ENCODE measurements at places on chromosomes 16 and 17.

GRCh38 chr17:82876602-82877379, 37.0 kb upstream of the ZNF750 start:
- DNase-seq, result peak; percentile 93
- H3K27me3 ChIP-seq, result no peaks in the 10 kb centered on the region
- H3K27ac ChIP-seq, result peak overlapping the region; percentile 75
- H3K4me1 ChIP-seq, result peaks cover 74% of the 10 kb centered on the region
- no peak overlapping the region for H3K4me3 ChIP-seq

DNA sequence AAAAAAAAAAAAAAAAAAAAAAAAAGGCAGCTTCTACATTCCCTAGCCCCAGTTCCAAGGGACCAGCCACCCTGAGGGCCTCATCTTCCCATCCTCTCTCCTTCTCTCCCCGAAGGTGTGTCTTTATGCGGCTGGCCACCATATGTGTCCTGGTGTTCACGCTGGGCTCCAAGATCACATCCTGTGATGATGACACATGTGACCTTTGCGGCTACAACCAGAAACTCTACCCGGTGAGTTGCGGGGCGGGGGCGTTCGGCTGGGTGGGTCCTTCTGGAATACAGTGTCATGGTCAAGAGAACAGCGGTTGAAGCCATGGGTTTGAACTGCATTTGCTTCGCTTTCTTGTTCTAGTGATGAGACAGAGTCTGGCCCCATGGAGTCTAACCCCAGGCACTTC, 22.6 kb upstream of the COQ7 start:
- no peak for DNase-seq
- H3K4me3 ChIP-seq, result no peak overlapping the region
- H3K27ac ChIP-seq, result no peak overlapping the region

GRCh38 chr17:33435721-33436301, 142.7 kb upstream of the ASIC2 start:
- H3K4me1 ChIP-seq, result no peaks in the 10 kb centered on the region
- DNase-seq, result no peak
- no peaks in the 10 kb centered on the region for H3K36me3 ChIP-seq
- H3K27me3 ChIP-seq, result no peaks in the 10 kb centered on the region
- no peak overlapping the region for H3K27ac ChIP-seq

DNA sequence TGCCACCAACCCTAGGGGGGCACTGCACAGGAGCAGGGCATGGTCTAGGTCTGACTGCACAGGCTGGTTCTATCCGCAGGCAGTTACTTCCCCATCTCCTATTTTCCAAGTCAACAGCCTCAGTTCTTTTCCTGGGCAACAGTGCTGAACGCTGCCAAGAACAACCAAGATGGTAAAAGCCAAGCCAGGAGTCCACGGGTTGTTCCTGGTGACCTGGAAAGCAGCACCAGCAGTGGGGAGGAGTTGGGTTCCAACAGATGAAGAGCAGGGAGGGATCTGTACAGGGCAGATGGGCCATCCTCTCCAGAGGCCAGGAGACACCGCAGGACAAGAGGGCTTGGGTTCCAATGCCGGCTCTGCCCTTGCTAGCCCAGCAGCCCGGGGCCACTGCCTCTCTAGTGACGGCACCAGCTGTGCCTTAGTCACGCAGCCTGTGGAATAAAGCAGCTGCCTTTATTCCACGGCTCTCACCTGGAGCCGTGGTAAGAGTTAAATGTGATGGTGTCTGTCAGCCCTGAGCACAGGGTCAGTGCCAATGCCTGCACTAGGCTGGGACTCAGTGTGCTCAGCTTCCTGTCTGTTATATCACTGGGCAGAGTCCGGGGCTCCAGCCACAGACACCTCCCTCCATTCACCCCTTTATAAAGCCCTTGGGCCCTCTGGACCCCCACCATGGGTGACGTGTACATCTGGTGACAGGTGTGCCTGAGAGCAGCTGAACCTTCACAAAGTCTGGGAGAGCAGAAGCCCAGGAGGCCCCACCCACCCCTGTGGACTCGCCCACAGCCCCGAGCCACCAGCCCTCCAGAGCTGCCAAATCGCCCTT, 44.9 kb downstream of the MARF1 start:
- no peaks in the 10 kb centered on the region for H3K4me1 ChIP-seq
- H3K36me3 ChIP-seq, result peaks cover 48% of the 10 kb centered on the region
- no peak overlapping the region for H3K4me3 ChIP-seq
- no peak for DNase-seq
- no peak overlapping the region for H3K27ac ChIP-seq

DNA sequence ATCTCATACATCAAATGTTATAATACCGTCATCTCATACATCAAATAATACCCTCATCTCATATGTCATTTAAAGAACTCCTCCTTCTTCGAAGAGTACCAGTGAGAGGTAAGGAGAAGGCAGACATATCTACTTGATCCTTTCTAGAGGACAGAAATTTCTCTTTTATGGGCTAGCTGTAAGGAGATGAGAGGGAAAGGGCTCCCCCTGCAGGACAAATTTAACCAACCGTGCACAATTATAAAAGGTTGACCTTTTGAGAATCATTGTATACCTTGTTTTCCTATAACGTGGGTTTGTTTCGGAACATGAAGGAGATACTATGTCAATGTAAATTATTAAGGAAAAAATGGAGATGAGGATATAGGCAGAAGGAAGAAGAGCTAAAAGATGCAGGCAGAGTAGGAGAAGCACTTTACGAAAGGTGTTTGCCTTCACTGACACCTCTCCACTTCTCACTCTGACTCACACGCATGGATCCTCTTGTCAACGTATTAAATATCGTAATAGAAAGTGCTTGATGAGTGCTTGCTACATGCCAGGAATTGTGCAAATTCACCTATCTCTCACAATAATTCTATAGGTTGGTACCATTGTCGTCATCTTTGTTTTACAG, 465.9 kb upstream of the ERCC4 start:
- H3K4me1 ChIP-seq, result no peaks in the 10 kb centered on the region
- H3K27ac ChIP-seq, result no peak overlapping the region
- no peak overlapping the region for H3K4me3 ChIP-seq

- peaks cover 7% of the 10 kb centered on the region for H3K4me1 ChIP-seq
- no peaks in the 10 kb centered on the region for H3K27me3 ChIP-seq
- no peaks in the 10 kb centered on the region for H3K36me3 ChIP-seq
- H3K4me3 ChIP-seq, result no peak overlapping the region
- no peak for DNase-seq
Observed at GRCh38 chr17:57560319-57560705, 184.8 kb downstream of the CCDC182 start.

DNA sequence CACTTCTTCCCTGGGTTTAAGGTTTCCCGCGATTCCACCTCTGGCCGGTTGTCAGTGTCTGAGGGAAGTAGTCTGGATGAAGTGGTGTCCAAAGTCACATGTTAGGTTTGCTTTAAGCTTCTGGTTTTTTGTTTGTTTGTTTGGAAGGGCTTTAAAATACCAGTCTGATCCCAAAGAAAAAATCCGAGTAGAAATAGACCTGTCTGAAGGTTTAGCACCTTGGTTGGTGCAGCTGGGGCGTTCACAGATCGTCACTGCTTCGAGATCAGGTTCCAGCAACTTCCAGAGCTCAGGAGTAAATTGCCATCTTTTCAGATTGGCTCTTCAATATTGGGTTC, 567 bp downstream of the TMEM97 start:
- peaks cover 27% of the 10 kb centered on the region for H3K4me1 ChIP-seq
- H3K27me3 ChIP-seq, result no peaks in the 10 kb centered on the region
- H3K4me3 ChIP-seq, result peak overlapping the region; percentile 84
- H3K36me3 ChIP-seq, result no peaks in the 10 kb centered on the region
- peak overlapping the region; percentile 85 for H3K27ac ChIP-seq
- DNase-seq, result no peak

- no peaks in the 10 kb centered on the region for H3K4me1 ChIP-seq
- H3K27ac ChIP-seq, result no peak overlapping the region
- DNase-seq, result peak; percentile 35
Observed at GRCh38 chr17:75102385-75102821, 7.4 kb upstream of the ARMC7 start.

- H3K27ac ChIP-seq, result no peak overlapping the region
- H3K4me3 ChIP-seq, result no peak overlapping the region
- H3K4me1 ChIP-seq, result no peaks in the 10 kb centered on the region
- H3K27me3 ChIP-seq, result no peaks in the 10 kb centered on the region
- DNase-seq, result no peak
Observed at GRCh38 chr17:9702914-9703780, 57.8 kb downstream of the USP43 start.

GRCh38 chr17:31400481-31400950, 9.0 kb downstream of the RAB11FIP4 start:
- no peak overlapping the region for H3K27ac ChIP-seq
- no peak overlapping the region for H3K4me3 ChIP-seq
- no peaks in the 10 kb centered on the region for H3K27me3 ChIP-seq
- DNase-seq, result no peak
- H3K36me3 ChIP-seq, result no peaks in the 10 kb centered on the region

DNA sequence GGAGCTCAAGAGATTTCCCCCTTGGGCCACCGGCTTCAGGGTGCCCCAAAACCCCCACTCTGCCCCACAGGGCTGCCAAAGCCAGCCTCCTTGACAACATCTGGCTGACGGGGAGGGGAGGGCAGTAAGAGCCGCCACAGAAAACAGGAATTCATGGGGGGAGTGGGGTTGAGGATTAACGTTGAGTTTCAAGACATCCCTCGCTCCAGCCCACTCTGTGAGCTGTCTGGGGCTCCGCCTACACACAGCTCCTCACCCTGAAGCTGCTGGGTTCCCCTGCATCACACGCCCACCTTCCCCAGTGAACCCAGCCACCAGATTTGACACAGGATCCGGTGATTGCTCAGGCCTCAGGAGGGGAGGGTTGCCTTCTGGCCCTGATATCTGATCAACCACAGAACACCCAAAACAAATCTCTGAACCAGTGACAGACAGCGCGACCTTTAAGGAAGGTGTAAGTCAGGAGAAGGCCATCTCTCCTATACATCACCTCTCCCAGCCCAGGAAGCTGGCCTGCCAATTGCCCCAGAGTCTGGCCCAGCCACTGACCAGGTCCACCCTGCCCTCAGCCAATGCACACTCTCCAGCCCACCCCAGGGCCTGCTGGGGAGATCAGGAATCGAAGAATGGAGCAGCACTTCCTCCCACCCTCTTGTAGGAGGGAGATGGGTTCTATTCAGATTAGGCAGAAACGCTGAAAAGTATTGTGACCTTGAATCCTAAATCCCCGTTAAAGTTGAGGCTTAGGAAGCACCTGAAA, 132.1 kb downstream of the CLEC16A start:
- H3K4me1 ChIP-seq, result peaks cover 54% of the 10 kb centered on the region
- H3K27me3 ChIP-seq, result no peaks in the 10 kb centered on the region
- no peaks in the 10 kb centered on the region for H3K36me3 ChIP-seq
- DNase-seq, result peak; percentile 42
- H3K4me3 ChIP-seq, result no peak overlapping the region
- H3K27ac ChIP-seq, result no peak overlapping the region

GRCh38 chr17:78719630-78720298, 62.3 kb downstream of the CYTH1 start:
- DNase-seq, result no peak
- H3K36me3 ChIP-seq, result no peaks in the 10 kb centered on the region
- peaks cover 100% of the 10 kb centered on the region for H3K4me1 ChIP-seq
- no peak overlapping the region for H3K4me3 ChIP-seq

GRCh38 chr17:6683081-6683684, 30.0 kb downstream of the SLC13A5 start:
- peak; percentile 79 for DNase-seq
- H3K27ac ChIP-seq, result no peak overlapping the region
- no peaks in the 10 kb centered on the region for H3K36me3 ChIP-seq
- peaks cover 58% of the 10 kb centered on the region for H3K27me3 ChIP-seq
- H3K4me1 ChIP-seq, result peaks cover 11% of the 10 kb centered on the region
- no peak overlapping the region for H3K4me3 ChIP-seq

DNA sequence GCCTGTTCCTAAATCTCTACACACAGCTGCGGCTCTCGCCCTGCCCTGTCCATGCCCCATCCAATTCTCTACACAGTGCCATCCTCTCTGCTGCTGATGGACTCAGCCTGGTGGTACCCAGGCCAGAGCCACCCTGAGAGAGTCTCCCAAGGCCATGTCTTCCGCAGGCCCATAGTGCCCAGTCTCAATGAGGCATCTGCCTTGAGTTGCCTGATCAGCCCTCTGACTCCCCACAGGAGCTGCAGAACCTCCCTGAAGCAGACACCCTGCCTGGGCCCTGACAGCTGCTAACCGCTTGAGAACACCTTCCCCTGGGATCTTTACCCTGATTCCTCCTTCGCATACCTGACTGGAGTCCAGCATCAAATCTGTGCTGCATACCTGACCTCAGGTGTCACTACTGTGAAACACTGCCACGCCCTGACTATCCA, 13.3 kb downstream of the TSPOAP1 start:
- H3K4me3 ChIP-seq, result no peak overlapping the region
- no peaks in the 10 kb centered on the region for H3K27me3 ChIP-seq
- no peak overlapping the region for H3K27ac ChIP-seq
- DNase-seq, result peak; percentile 5

- no peaks in the 10 kb centered on the region for H3K4me1 ChIP-seq
- DNase-seq, result no peak
- no peaks in the 10 kb centered on the region for H3K27me3 ChIP-seq
- H3K27ac ChIP-seq, result no peak overlapping the region
- H3K36me3 ChIP-seq, result no peaks in the 10 kb centered on the region
Observed at GRCh38 chr16:60949800-60950199, 1086.4 kb downstream of the CDH8 start.

DNA sequence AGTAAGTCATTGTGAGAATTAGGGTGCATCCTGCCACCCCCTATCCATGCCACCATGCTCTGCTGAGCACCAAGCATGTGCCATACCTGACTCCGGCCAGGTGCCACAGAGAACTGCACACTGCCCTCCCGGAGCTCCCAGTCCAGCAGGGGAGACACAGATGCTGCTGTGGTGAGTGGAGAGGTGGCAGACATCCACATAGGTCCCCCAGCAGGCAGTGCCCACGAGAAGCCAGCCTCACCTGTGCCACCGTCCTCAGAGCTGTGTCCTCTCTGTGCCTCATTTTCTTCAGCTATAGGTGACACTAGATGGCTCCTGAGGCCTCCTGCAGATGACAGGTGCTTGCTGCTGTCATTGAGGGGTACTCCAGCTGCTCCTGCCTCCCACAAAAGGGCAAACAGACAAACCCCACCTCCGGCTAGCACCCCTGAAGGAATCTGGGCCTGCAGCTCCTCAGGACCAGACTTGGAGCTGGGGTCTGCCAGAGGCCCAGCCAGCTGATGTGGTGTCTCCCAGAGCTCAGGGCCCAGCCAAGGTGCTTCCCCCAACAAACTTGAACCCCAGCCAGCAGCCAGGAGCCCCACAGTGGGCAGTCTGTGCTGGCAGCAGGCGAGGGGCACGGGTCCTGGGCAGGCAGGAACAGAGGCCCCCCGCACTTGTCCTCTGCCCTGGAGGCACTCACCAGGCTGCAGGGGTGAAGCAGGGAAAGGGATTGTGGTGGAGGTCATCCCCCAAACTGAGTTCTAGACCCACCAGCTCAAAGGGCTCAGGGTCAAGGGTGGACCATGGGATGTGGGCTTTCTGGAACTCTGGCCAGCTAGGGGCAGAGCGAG, 17.1 kb downstream of the FOXJ1 start:
- H3K36me3 ChIP-seq, result no peaks in the 10 kb centered on the region
- peaks cover 10% of the 10 kb centered on the region for H3K4me1 ChIP-seq
- H3K27me3 ChIP-seq, result no peaks in the 10 kb centered on the region
- DNase-seq, result no peak
- no peak overlapping the region for H3K27ac ChIP-seq

GRCh38 chr17:64022611-64023063, 2.2 kb upstream of the ICAM2 start:
- peak; percentile 37 for DNase-seq
- H3K27me3 ChIP-seq, result no peaks in the 10 kb centered on the region
- peaks cover 31% of the 10 kb centered on the region for H3K4me1 ChIP-seq
- H3K4me3 ChIP-seq, result no peak overlapping the region
- H3K36me3 ChIP-seq, result no peaks in the 10 kb centered on the region

- H3K4me1 ChIP-seq, result peaks cover 96% of the 10 kb centered on the region
- H3K4me3 ChIP-seq, result peak overlapping the region; percentile 65
- peak; percentile 91 for DNase-seq
- no peaks in the 10 kb centered on the region for H3K36me3 ChIP-seq
- H3K27ac ChIP-seq, result peak overlapping the region; percentile 98
Observed at GRCh38 chr17:17694169-17695081, 13.2 kb downstream of the RAI1 start.
